Neural progenitor cell (in vitro differentiated cells): ENCODE measurements at places on chromosomes 6 and 20. TPM values are rescaled to one million over a fixed set of nuclear protein-coding genes. Genes with fewer than 3 reads are reported as not detected.

GRCh38 chr6:167588181-167588919 lies 238.4 kb upstream of the AFDN start:
- no peak overlapping the region for H3K27ac ChIP-seq
- H3K36me3 ChIP-seq: no peaks in the 10 kb centered on the region
- H3K4me1 ChIP-seq: no peaks in the 10 kb centered on the region
- no peak for DNase-seq
- no peak overlapping the region for H3K4me3 ChIP-seq

Gene HDGFL1
- not detected in 2 replicates for total RNA-seq

GRCh38 chr6:37323580-37323979 lies 30.2 kb upstream of the RNF8 start:
- no peaks in the 10 kb centered on the region for H3K27me3 ChIP-seq
- no peak overlapping the region for H3K27ac ChIP-seq
- peaks cover 5% of the 10 kb centered on the region for H3K4me1 ChIP-seq
- no peak overlapping the region for H3K4me3 ChIP-seq
- no peaks in the 10 kb centered on the region for H3K36me3 ChIP-seq
- no peak for DNase-seq

- DNase-seq: no peak
- no peaks in the 10 kb centered on the region for H3K4me1 ChIP-seq
- no peak overlapping the region for H3K27ac ChIP-seq
- no peak overlapping the region for H3K4me3 ChIP-seq
- no peaks in the 10 kb centered on the region for H3K27me3 ChIP-seq
These were observed 277.2 kb downstream of the ARHGAP18 start for GRCh38 chr6:129432738-129433137.

GRCh38 chr6:14875481-14876063 lies 370.3 kb upstream of the JARID2 start:
- no peak overlapping the region for H3K4me3 ChIP-seq
- no peak for DNase-seq
- H3K4me1 ChIP-seq: peaks cover 16% of the 10 kb centered on the region
- H3K27ac ChIP-seq: no peak overlapping the region
- no peaks in the 10 kb centered on the region for H3K36me3 ChIP-seq

DNA sequence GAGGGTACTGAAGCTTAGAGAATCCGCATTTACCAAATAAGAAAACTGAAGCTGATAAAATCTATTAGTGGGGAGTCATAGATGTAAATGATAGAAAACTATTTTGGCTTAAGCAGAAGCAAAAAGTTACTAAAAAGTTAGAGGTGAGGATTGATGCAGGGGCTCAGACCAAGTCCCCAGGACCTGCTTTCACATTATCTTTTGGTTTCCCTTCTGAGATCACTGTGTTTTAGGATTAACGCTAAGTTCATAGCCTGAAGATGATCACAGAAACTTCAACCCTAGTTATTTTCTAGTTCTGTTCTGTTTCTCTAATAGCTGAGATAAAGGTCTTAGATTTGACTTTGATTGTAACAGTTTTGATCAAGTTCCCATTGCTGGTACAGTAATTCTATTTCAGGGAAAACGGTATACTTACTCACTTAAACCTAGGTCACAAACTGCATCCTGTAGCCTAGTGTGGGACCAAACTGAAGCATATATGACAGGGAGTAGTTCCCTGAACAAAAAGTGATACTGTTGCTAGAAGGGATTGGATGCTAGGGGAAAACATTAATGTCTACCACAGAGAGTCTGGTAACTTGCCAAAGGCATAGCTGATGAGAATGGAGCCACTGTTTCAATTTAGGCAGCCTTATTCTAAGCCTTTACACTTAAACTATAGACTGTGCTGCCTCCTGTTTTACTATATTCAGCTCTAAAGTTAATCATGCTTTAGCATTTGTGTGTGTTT lies 13.1 kb downstream of the CYB5R4 start:
- H3K27ac ChIP-seq: no peak overlapping the region
- H3K36me3 ChIP-seq: no peaks in the 10 kb centered on the region
- no peaks in the 10 kb centered on the region for H3K27me3 ChIP-seq
- DNase-seq: no peak

DNA sequence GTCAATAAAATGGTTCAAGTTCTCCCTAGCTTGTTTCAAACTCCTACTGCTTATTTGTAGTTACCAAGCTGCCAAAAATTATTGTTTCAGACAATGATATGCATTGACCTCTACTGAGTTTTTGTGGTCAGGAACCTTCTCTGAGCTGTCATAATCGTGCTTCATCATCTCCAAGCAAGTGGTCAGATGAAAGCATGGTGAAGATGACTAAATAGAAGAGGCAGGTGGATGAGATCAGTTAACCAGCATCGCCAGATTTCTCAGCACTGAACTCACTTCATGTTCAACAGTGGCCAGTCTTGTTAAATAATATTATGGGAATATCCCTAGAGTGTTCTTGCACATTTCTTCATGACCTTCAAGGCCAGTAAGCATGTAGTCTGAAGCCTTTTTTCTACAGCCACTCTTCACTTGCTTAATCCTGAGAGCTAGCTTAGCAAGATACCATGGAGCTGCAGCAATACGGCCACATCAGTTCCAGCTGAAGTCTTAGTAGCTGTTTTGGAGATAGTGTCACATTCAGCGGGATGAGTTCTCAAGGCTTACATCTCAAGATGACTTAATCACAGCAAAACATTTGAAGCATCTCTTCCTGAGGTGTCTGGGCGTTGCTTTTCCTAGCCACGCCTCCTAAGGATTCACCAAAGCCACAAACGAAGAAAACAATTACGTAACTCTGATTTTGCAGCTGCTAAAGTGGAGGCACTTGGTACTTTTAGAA lies 101.6 kb upstream of the TMEM30A start:
- H3K27ac ChIP-seq: no peak overlapping the region
- no peak for DNase-seq
- no peak overlapping the region for H3K4me3 ChIP-seq
- no peaks in the 10 kb centered on the region for H3K36me3 ChIP-seq

GRCh38 chr20:53176134-53176533 lies 204.0 kb downstream of the TSHZ2 start:
- H3K36me3 ChIP-seq: no peaks in the 10 kb centered on the region
- H3K4me1 ChIP-seq: peaks cover 14% of the 10 kb centered on the region
- peak; percentile 60 for DNase-seq
- H3K27ac ChIP-seq: no peak overlapping the region
- no peak overlapping the region for H3K4me3 ChIP-seq

Gene KCNK15
- total RNA-seq: 0.21 TPM in 1 of 2 replicates, not detected in the other

Gene ZNF165
- 1.9 and 2.1 TPM in 2 replicates for total RNA-seq

DNA sequence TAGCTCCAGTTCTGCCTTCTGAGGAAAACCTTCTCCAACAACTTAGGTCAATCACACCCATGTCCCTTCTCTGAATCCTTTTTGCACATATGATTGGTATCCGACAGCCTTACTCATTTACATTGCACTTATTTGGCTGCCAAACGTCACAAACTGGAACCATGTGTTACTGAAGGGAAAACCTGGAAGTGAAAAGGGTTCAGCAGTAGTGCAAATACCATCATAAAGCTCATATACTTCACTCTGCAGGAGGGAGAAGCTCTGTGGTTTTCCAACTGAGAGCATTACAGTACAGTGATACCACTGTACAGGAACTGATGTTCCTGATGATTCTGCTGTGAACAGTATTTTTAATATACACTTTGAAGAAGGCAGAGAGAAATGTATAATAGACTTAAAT lies 87.8 kb downstream of the SLC16A10 start:
- no peak for DNase-seq
- no peaks in the 10 kb centered on the region for H3K4me1 ChIP-seq
- no peaks in the 10 kb centered on the region for H3K27me3 ChIP-seq
- no peaks in the 10 kb centered on the region for H3K36me3 ChIP-seq

Gene PKHD1
- 0.03 and 0.04 TPM in 2 replicates for total RNA-seq

DNA sequence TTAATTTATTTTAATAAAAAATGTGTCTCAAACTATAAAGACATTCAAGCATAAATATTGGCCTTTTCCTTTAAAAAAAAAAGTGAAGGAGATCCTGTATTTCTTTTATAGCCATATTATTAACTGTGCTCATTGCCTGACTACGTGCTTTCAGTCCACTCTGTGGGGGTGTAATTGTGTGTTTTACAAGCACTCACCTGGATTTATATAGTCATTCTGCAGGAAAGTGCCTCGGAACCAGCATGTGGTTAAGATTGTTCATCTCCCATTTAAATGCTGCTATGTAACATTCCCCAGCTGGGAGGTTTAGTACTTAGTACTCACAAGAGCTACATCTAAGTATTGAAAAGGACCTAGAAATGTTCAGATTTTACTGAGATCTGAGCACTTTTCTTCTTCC lies 47.9 kb upstream of the SLC22A16 start:
- peaks cover 16% of the 10 kb centered on the region for H3K4me1 ChIP-seq
- no peak overlapping the region for H3K4me3 ChIP-seq
- H3K36me3 ChIP-seq: no peaks in the 10 kb centered on the region
- DNase-seq: no peak
- H3K27ac ChIP-seq: no peak overlapping the region

DNA sequence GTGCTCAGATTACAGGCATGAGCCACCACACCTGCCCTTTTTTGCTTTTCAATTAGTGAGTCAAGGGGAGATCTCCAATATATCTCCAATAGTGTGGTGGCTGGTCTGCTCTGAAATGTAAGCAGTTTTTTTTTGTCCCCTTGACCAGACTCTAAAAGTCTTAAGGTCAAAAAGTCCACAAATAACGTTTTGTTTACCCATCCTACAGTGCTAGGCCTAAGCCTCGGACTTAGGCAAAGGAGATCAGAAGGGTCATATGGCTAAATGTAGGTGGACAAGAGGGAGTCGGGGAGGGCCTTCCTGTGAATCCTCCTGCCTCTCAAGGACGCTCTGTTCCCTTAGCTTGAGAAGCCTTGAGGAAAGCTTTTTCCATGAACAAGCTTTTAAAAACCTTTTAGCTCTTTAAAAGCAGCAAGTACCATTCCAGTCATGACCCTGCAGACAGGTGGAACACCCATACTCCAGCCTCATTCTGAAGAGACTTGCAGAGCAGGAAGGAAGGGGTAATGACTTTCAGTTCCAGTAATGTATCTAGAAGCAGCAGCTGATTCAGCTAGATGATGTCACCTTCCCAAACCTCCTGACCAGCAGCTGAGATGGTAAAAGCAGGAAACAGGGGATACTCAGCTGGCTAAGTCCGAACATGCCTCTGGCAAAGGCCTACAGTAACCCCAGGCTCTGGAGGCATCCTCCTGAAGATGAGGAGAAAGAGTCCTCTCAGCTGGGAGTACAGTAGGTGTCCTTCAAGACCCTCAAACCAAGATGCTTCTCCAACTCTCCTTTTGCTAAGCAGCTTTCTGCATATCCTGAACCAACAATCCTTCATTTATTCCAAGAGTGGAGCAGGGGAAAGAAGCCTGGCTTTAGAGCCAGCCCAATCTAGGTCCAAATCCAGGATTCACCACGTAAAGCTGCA lies 23.6 kb downstream of the BCL2L1 start:
- no peak overlapping the region for H3K27ac ChIP-seq
- H3K27me3 ChIP-seq: no peaks in the 10 kb centered on the region
- no peak overlapping the region for H3K4me3 ChIP-seq
- DNase-seq: no peak

- no peak for DNase-seq
- H3K4me3 ChIP-seq: no peak overlapping the region
- no peaks in the 10 kb centered on the region for H3K27me3 ChIP-seq
- no peaks in the 10 kb centered on the region for H3K4me1 ChIP-seq
These were observed 183.8 kb downstream of the PLCB1 start for GRCh38 chr20:8315639-8316573.

GRCh38 chr20:34165018-34165619 lies 53.1 kb upstream of the EIF2S2 start:
- no peaks in the 10 kb centered on the region for H3K27me3 ChIP-seq
- H3K4me3 ChIP-seq: no peak overlapping the region
- no peak for DNase-seq
- H3K27ac ChIP-seq: no peak overlapping the region

Gene BICRAL
- 8.6 TPM in 2 replicates for total RNA-seq

Gene POU3F2
- total RNA-seq: 8.8 and 12.2 TPM in 2 replicates

Gene ADGB
- not detected in 2 replicates for total RNA-seq

DNA sequence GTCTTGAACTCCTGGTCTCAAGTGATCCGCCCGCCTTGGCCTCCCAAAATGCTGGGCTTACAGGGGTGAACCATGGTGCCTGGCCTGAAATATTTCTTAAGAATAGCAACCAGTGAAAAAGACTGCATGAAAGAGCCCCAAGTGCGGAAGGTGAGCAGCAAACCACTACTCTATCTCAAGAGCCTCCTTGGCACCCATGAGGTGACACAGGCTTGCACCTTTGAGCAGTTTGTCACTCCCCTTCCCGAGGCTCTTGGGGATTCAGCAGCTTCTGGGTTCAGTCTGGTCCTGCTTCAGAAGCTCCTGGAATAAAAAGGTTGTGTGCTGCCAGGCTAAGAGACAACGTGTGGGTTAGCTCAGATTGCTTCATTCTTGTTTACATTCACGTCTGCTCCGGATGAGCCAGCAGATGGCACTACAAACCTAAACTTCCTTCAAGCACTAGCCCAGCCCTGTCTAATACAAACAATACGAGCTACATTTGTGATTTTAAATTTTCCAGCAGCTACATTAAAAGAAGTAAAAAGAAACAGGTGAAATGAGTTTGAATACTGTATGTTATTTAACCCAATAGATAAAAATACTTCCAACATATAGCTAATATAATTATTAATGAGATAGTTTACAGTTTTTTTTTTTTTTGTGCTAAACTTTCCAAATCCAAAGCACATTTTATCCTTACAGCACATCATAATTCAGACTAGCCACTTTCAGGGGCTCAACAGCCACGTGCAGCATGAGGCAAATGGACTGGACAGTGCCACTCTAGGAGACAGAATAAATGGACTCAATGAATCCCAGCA lies 46.2 kb downstream of the GJA10 start:
- H3K4me1 ChIP-seq: peaks cover 6% of the 10 kb centered on the region
- H3K27me3 ChIP-seq: no peaks in the 10 kb centered on the region
- H3K27ac ChIP-seq: no peak overlapping the region
- H3K36me3 ChIP-seq: no peaks in the 10 kb centered on the region
